Jurkat, Clone E6-1 (cell line): ENCODE measurements at places on chromosomes 12 and 14.
A peak's percentile ranks its signal among the peaks of the same experiment; 100 is the strongest.

- no peak for DNase-seq
Measured at GRCh38 chr12:130615861-130616345, 100.2 kb downstream of the RIMBP2 start.

DNA sequence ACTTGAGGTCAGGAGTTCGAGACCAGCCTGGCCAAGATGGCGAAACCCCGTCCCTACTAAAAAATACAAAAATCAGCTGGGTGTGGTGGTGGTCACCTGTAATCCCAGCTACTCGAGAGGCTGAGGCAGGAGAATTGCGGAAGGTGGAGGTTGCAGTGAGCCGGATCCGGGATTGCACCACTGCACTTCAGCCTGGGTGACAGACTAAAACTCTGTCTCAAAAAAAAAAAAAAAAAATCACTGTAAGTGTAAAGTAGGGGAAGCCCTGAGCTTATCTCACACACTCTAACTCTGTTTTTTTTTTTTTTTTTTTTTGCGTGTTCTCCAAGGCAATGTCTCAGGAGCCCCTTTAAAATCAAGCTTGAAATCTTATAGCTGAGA lies 421 bp upstream of the RBMS2 start:
- DNase-seq: no peak

DNA sequence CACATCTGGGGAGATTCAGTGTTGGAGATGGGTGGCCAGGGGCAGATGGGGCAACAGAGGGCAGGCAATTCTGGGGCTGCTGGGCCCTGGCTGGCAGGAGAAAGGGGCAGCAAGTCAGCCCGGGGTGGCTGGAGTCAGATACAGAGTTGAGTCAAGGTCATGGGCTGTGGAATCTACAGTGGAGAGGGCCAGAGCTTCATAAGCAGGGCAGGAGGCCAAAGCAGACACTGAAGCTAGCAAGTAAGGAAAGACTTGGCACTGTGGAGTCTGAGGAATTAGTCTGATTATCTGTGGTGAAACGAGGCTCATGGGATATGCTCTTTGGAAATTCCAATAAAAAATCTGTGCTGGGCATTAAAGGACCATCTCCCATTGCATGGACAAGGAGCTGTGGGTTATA lies 95.5 kb downstream of the TMX1 start:
- no peak for DNase-seq

GRCh38 chr14:90132821-90133570 lies 71.2 kb downstream of the KCNK13 start:
- no peak for DNase-seq

DNA sequence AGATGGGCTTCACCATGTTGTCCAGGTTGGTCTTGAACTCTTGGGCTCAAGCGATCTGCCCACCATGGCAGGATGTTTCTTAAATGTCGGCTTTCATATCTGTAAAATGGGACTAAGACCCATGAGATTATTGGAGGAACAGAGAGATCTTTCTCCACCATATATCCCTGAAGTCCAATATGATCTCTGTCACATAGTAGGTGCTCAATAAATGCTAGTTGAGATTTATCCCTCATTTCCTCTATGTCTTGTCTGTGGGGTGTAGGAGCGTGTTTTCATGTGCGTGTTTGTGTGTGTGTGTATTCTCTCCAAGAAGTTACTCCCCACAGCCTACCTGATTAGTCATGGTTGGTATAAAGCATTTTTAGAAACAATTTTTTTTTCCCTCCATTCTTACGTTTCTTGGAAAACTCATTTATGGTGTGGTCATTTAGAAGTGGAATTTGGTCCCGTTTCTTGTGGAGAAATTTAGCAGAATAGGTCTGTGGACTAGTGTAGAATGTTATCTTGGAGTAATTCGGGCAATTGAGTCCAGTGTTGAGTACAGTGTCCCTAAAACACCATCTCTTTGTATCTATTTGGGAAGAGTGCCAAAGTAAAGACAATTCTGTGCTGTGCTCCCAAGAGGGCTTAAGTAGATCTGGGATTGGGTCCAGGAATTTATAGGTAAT lies 4.3 kb downstream of the STRAP start:
- no peak for DNase-seq

- peak; percentile 8 for DNase-seq
Measured at GRCh38 chr14:98665007-98665406, 607.0 kb downstream of the BCL11B start.
